Activated CD4-positive, alpha-beta T cell treated with anti-CD3 and anti-CD28 coated beads, Interleukin-2, amount 10 ng/mL, durations not matched to agents 7 days and 5 days (primary cell): ENCODE measurements at places on chromosomes 12 and 14. TPM values are rescaled to one million over a fixed set of nuclear protein-coding genes. Genes with fewer than 3 reads are reported as not detected.

The AGAP2 gene
- total RNA-seq, result 73.3 TPM

The CCDC177 gene
- not detected for total RNA-seq

The CLEC2A gene
- not detected for total RNA-seq

The TAS2R30 gene
- 2.6 TPM for total RNA-seq

The PPP1R13B gene
- total RNA-seq, result 12.0 TPM

The TM9SF1 gene
- 33.2 TPM for total RNA-seq

The C1QL4 gene
- not detected for total RNA-seq

The ABCC9 gene
- not detected for total RNA-seq

The MDM2 gene
- total RNA-seq, result 214 TPM

The TMEM30B gene
- 0.42 TPM for total RNA-seq

The CLEC1B gene
- total RNA-seq, result not detected

The GYS2 gene
- not detected for total RNA-seq

The FAM222A gene
- total RNA-seq, result 0.73 TPM

The RNASE4 gene
- total RNA-seq, result 1.4 TPM

The C12orf50 gene
- total RNA-seq, result not detected

The ACVR1B gene
- 5.5 TPM for total RNA-seq
